GM12864 (cell line): ENCODE measurements at places on chromosomes 6 and 20.

- DNase-seq, result no peak
These were observed 143.6 kb downstream of the CD24 start for GRCh38 chr6:106830930-106831329.

DNA sequence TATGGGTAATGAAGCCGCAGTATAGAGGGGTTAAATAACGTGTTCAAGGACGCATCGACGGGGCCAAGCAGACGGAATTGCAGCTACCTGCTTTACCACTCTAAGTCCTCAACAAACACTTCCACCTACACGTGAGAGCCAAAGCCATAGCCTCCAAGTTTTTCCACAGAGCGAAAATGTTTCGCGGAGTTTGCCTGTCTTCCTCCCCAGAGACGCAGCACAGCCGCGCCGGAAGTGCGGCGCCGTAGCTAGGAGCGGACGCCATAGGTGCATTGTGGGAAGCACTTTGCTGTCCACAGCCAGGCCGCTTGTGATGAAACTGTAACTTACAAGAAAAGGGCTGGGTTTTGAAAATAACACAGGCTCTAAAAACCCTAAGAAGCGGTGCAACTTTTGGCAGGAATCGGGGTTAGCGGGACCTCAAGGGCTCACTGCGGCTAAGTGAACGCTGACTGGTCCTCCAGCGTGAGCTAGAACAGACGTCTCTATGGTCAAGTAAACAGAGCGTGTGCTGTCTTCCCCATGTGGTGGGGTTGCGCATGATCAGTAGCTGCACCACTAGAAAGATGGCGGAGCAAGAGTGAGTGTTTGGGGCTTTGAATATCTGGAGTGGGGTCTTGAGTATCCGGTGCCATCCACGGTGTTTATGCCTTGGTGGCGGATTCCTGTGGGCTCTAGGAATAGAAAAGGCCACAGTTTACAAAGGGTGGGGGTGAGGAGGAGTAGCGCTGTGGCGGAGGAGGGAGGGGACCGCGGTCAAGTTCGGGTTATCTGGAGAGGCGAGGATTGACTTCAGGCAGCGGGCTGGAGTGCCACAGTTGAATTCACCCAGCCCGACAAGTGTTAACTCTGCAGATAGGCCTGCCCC, at the start of gene RPL7L1:
RPL7L1 (plus strand) TSS at position 245 of the 868 bp plus-strand sequence; CDS start at position 540, 295 bp downstream.
- peak; percentile 75 for DNase-seq

GRCh38 chr6:78883651-78884050, 16.3 kb downstream of the IRAK1BP1 start:
- DNase-seq, result no peak

DNA sequence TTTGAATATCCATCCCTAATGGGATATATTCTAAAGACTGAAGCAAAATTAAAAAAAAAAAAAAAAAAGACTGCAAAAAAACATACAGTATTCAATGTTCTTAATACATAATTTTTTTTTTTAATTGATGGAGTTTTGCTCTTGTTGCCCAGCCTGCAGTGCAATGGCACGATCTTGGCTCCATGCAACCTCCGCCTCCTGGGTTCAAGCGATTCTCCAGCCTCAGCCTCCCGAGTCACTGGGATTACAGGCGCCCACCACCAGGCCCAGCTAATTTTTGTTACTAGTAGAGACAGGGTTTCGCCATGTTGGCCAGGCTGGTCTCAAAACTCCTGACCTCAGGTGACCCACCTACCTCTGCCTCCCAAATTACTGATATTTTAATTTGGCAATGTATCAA, 29.3 kb downstream of the RANBP9 start:
- DNase-seq, result no peak

GRCh38 chr6:11298651-11299420, 66.4 kb upstream of the NEDD9 start:
- no peak for DNase-seq

GRCh38 chr6:18212231-18212630, 52.1 kb downstream of the DEK start:
- DNase-seq, result no peak

GRCh38 chr6:160378218-160378617, 30.0 kb downstream of the SLC22A3 start:
- no peak for DNase-seq

- DNase-seq, result no peak
These were observed 209.7 kb downstream of the HDGFL1 start for GRCh38 chr6:22779062-22779461.

GRCh38 chr6:88119769-88120168, 46.4 kb downstream of the CNR1 start:
- no peak for DNase-seq

DNA sequence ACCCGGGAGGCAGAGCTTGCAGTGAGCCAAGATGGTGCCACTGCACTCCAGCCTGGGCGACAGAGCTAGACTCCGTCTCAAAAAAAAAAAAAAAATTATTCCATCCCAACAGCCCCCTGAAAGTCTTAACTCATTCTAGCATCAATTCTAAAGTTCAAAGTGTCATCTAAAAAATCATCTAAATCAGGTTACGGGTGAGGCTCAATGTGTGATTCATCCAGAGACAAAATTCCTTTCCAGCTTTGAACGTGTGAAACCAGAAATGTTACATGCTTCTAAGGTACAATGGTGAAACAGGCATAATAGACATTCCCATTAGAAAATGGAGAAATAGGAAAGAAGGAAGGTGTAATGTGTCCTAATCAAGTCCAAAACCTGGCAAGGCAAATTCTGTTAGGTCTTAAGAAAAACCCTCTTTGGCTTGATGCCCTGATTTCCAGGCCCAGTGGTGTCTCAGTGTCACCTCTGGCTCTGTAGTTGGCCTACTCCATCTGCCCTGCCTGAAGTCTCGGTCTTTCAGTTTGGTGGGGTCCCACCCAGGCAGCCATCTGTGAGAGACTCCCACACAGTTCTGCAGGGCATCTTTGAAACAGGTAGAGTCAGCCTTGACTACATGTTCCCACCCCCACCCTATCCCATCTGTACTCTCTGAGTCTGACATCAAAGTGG, 43.5 kb downstream of the HFE start:
- DNase-seq, result no peak

DNA sequence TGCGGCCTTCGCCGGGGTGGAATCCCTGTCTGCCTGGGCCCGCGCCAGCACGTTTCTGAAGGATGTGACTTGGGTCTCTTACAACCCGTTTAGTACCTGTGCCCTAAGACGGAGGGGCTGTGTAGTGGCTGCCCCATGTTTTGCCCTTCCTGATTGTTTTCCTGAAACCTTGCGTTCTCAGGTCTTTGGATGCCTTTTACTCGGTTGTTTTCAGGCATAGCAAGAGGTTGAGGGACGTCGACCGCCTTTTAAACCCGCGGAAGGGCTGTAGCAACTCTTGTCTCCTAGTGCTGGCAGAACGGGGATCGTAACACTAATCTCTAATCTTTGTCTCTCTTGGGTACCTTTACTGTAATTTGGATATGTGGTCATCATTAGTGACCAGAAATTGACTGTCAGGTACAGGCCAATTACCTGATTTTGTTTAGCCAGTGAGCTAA, 706 bp upstream of the NANP start:
- DNase-seq, result no peak

DNA sequence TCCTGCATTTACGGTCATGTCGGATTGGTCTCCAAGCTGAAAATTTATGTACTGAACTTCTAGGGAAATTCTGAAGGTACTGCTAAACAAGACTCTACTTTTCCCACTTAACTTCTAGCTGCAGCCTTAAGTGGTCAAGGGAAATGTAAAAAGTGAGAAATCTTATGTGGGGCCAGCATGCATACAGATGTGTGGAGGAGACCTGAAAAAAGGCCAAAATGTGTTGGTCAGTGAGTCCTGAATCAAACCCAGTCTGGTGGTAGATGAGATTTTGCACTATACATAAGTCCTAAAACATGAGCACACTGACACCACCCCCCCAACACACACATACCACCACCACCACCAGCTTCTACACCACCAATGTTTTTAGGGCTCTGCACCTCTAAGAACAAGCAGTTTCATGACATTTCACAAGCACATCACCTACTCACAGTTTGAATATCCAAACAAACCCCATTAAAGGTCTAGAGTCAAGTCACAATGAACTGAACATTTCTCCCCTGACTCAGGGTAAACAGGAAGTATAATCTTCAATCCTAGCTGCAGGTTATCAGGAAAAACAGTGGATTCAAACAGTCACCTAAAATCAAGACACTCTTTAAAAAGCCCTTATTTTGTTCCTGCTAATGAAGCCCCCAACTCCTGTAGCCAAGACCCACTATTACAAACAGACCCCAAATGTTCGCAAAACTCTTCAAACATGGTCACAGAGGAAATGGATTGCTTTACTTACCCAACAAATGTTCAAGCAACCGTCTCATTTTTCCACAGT, 1.6 kb downstream of the ZMYND8 start:
- no peak for DNase-seq

GRCh38 chr6:45923831-45924391, 91.7 kb downstream of the CLIC5 start:
- DNase-seq, result peak; percentile 36

GRCh38 chr6:79821859-79822258, 125.5 kb downstream of the ELOVL4 start:
- DNase-seq, result no peak

DNA sequence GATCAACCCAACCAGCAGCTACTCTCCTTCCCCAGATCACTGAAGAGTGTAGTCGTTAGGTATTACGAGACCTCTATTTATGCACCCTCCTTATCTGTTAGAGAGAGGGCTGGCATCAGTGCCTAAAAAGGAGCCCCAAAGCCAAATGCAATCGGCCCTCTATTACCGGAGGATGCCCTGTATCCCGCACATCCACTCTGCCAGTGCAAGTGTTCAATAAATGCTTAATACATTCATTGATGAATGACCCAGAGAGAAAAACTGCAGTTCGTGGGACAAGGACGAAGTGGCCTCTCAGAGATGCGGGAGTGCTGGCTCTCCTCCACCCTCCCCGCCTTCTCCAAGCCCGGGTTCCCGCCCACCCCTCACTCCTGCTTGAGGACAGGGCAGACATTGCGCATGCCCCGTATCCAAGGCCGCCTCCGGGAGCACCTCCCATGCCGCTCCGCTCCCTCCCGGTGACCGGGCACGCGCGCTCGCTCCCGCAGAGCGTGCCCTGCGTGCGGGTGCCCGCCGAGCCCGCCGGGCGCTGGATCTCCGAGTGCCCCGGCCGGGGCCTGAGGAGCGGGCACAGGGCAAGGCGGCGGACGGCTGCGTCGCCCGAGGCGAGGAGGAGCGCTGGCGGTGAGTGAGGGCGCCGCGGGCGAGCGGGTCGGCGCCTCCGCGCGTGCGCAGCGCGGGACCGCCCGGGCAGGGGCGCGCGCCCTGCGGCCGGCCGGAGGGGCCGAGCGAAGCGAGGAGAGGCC, 27.2 kb upstream of the BTBD3 start:
- DNase-seq, result no peak

GRCh38 chr6:43774776-43775534, 4.9 kb downstream of the VEGFA start:
- DNase-seq, result no peak

DNA sequence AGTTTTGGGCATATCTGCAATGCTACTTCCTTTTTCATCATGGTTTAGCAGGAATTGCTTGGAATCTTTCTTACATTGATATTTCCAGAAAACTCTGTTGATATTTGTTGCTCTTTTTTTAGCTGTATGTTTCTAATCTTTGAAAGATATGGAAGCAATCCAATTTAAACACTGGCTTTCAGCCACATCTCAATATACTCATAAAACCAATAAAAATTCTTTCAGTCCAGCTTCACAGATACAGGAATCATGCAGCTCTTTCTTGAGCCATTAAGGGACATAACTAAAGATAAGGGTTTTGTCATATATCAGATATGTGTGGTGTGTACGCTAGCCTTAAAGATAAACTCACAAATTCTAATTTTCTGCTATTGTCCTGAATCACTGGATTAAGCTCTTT, 47.4 kb downstream of the PKIB start:
- DNase-seq, result no peak

DNA sequence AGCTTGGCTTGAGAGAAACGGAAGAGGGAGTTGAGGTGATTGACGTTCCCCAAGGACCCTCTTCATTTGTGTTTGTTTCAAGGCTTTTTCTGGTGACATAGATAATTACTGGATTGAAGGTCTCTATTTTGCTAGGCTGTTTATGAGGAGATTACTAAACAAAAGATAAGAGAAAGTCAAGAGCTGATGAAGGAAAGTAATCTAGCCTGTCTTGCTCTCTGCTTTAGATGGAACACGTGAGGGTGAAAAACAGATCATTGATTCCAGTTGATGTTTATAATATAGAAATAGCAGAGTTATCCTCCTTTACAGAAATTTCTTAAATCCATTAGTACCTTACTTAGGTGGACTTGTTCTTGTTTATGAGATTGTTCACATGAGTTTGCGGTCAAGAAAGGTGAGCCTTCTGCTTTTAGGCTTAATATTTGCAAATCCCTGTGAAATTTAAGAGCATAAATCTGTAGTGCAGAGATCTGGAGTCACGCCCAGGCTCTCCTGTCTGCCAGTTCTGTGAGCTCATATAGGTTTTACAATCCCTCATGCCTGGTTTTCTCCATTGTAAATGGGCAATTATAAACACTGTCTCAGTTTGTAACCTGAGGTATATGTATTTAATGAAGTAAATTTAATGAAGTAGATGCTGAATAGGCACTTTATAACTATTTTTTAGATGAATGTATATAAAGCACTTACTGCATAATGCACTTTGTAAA, 272.8 kb downstream of the NKAIN2 start:
- DNase-seq, result no peak

DNA sequence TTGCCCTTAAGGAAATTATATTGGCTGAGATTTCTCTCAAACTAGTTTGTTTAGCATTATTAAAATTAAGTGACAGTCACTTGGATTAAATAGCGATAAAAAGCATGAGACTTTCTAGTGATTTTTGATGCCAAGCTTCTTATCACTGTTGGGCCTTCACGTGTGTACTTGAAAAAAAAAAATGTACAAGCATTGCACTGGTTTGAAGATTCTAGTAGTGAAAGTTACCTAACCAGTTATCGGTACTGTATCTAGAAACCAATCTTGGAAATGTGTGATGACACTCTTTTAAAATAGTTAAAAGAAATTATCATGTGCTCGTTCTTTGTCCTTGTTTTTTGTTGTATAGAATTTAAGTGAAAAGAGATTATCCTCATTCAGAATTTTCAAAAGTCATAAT, 102.1 kb downstream of the SCAF8 start:
- no peak for DNase-seq

DNA sequence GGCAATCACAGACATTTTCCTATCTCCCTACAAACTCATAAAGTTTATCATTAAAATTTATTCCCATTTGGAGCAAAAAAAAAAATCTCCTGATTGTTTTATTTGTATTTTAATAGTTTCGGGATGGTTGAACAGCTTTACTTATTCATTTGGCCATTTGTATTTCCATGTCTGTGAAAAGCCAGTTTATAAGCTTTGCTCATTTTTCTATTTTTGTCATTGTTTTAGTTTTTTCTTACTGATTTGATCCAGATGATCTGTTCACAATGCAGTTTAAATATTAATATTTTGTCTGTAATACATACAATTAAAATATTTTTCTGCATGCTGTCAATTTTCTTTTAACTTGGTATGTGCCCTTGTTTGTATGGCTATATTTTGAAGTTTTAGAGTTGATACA, 65.2 kb upstream of the CCN2 start:
- no peak for DNase-seq

- no peak for DNase-seq
These were observed 105.0 kb downstream of the SLC24A3 start for GRCh38 chr20:19317237-19318069.

GRCh38 chr20:44683263-44684046, 31.7 kb upstream of the CCN5 start:
- no peak for DNase-seq
